ENCODE measurements at places on chromosomes 12 and 14. TPM values are rescaled to one million over a fixed set of nuclear protein-coding genes. Genes with fewer than 3 reads are reported as not detected.

BDKRB2 gene
- total RNA-seq = not detected

GRCh38 chr14:92728759-92729364 is 19.6 kb downstream of the LGMN start:
- peaks cover 10% of the 10 kb centered on the region for H3K36me3 ChIP-seq
- peaks cover 16% of the 10 kb centered on the region for H3K4me1 ChIP-seq
- H3K27ac ChIP-seq = no peak overlapping the region
- H3K4me3 ChIP-seq = no peak overlapping the region
- peak; percentile 77 for DNase-seq
- peaks cover 3% of the 10 kb centered on the region for H3K27me3 ChIP-seq

DNA sequence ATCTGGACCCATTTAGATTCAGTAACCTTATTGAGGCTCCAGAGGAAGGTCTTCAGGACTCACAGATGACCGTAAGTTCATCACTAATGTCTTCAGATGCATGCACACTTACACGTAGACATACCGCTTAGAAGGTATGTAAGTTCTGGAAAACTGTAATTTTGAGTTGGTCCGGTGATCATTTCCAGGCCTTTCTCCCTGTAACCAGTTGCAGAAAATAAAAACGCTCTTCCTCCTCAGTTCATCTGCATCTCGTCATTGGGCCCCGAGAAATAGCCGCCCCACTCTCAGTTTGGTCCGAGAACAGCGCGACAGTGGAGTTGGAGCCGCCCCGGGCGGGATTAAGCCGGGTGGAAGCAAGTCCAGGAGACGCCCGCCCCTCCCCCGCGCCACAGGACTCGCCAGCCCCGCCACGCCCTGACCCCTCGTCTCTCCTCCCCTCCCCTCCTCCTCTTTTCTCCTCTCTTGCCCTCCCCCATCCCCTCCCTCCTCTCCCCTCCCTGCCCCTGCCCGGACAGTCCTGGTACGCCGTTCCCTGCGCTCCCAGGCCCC is 83.7 kb downstream of the TNFAIP2 start:
- peaks cover 2% of the 10 kb centered on the region for H3K4me1 ChIP-seq
- H3K27ac ChIP-seq = no peak overlapping the region
- H3K4me3 ChIP-seq = no peak overlapping the region
- H3K36me3 ChIP-seq = peaks cover 3% of the 10 kb centered on the region

- H3K36me3 ChIP-seq = peaks cover 9% of the 10 kb centered on the region
- peak overlapping the region; percentile 81 for H3K27ac ChIP-seq
- peaks cover 7% of the 10 kb centered on the region for H3K27me3 ChIP-seq
- peaks cover 26% of the 10 kb centered on the region for H3K4me1 ChIP-seq
- no peak overlapping the region for H3K4me3 ChIP-seq
Observed at GRCh38 chr14:54766276-54767138, 136.1 kb downstream of the GCH1 start.

CACNB3 gene
- 7.7 TPM for total RNA-seq

- peaks cover 4% of the 10 kb centered on the region for H3K27me3 ChIP-seq
- no peak overlapping the region for H3K27ac ChIP-seq
- peaks cover 22% of the 10 kb centered on the region for H3K4me1 ChIP-seq
- no peaks in the 10 kb centered on the region for H3K36me3 ChIP-seq
Observed at GRCh38 chr14:68624541-68625220, 168.2 kb downstream of the ZFP36L1 start.
